Activated T-cell treated with anti-CD3 and anti-CD28 coated beads, Interleukin-2, amount 50 U/mL, for 48 hours (primary cell): ENCODE measurements at places on chromosomes 3 and 15.

- DNase-seq: no peak
These were observed 25.0 kb upstream of the LOXL1 start for GRCh38 chr15:73901126-73901810.

GRCh38 chr15:88504445-88504844 lies 36.9 kb downstream of the MRPS11 start:
- no peak for DNase-seq

GRCh38 chr3:194874783-194875182 lies 189.1 kb downstream of the FAM43A start:
- no peak for DNase-seq

DNA sequence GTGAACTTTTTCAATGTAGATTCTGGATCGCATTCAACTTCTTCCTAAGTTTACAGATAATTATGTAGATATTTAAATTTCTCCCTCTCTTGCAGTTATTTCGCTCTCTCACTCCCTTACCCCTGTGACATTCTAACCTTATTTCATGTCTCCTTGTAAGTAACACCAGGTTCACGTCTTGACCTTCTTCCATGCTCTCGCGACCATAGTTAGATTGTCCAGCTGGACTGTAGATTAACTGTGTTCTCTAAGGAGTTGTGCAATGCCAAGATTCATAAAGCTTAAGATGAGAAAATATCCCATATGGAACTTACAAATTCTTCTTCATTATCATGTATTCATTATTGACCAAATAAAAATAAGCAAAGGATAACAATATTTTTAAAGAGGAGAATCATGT lies 430.5 kb downstream of the GABRG3 start:
- no peak for DNase-seq

DNA sequence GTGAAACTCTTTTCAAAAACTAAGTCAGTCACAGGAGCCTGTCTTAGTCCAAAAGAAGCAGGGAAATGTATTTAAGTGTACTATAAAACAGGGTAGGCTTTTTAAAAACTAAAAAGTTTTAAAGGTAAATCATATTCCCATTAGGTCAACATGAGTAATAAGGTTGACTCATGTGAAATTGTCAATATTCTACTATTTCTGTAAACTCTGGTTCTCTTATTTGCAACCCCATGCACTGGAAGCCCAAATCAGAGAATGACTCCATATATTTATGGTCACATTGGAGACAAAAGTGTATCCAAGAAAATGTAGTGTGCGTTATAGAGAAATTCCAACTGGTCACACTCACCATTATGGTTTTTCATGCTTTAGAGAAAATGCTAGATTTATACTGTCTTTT lies 600.3 kb upstream of the TGFBR2 start:
- DNase-seq: no peak

GRCh38 chr3:50242851-50243542 lies 7.0 kb downstream of the GNAI2 start:
- DNase-seq: peak; percentile 60

DNA sequence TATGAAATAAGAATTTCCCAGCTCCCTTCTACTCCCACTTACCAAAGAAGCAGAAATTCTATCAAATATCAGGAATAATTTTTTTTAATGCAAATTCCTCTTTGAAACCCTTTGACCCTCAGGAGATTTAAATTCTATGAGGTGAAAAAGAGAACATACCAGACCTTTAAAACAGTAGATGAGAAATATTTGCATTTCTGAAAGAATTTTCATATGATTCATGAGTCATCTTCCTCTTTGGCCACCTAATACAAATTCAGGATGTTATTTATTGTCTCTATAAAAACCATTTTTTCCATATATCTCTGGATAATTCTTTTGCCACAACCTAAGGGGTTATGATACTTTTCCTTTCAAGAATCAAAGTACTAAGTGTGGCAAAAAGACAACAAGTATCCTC lies 67.3 kb upstream of the ST3GAL6 start:
- DNase-seq: no peak

DNA sequence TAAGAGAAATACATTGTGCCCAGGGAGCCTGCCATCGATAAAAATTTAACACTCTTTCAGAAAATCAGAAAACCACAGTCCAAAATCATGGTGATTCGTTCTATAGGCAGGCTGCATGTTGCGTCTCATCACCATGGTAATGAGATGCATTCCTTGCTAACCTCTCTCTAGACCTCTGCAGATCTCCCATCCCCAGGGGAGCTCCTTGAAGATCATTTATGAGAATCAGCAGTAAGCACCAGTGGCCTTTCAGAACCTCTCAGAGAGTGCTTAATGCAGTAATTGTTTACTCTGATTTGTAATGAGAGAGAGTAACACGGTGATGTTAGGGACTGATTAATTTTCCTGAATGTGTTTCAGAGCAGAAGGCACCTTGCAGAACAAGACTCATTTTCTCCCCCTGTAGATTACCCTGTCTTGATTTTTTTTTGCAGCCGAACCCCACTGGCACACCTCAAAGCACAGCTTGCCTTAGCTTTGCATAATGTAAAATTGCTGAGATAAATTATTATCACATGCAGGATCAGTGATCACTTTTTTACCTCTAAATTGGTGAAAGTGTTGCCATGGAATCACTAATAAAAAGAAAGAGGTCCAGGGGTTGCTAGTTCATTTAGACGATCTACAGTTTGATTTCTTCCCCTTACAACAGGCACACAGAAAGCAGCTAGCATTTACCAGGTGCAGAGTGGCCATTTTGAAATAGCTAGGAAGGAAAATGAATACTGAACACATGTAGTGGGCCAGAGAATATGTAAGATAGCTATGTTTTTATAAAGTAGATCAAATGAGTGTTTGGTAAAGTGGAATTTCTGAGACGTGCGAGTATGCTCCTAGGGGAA lies 98.9 kb upstream of the CHL1 start:
- no peak for DNase-seq

DNA sequence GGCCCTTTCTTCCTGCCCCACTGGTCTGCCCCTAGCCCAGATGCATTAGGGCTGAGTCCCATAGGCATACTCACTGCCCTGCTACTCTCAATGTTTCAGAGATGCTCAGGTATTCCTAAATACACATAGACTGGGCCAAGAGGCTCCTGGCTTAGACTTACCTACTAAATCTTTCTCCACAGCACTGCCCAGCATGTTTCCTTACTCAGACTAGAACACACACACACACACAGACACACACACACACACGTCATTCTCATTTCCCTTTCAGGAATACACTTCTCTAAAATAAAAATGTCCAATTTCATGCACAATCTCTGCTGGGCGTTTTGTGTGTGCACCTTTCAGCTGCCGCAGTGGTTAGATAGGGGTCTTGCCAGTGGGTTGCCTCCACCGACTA lies 175.7 kb downstream of the FAM43A start:
- no peak for DNase-seq

DNA sequence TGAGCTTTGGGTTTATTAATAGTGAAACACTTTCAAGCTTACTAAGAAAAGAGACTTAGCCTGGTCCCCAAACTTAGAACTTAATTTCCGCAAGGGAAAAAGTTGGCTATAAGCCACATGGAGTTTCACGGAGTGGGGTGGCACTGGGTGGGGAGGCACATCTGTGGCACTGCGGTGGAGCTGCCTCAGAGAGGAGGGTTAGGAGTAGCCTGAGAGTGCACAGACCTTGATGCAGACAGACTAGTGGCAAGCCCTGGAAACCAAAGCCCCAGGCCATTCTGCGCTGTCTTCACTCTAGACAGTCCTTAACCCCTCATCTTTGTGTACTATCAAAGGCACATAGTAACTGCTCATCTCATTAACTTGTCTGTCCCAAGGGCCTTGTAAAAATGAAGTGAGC lies 22.0 kb downstream of the CXCR6 start:
- DNase-seq: no peak

DNA sequence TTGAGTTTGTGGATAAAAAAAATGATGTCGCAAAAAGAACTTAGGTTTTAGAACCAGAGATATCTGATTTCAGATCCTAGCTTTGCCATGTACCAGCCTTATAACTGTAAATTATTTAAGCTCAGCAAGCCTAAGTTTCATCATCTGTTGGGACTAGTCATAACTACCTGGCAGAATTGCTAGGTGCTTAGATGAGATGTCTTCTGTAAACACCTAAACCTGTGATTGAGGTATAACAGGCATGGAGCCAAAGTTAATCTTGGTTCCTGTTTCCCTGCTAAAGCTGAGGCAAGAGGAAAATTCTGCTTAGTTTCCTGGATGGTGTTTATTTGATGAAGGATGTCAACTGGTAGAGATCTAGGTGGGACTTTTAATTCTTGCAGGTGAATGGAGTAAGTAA lies 331.3 kb upstream of the RBMS3 start:
- no peak for DNase-seq

DNA sequence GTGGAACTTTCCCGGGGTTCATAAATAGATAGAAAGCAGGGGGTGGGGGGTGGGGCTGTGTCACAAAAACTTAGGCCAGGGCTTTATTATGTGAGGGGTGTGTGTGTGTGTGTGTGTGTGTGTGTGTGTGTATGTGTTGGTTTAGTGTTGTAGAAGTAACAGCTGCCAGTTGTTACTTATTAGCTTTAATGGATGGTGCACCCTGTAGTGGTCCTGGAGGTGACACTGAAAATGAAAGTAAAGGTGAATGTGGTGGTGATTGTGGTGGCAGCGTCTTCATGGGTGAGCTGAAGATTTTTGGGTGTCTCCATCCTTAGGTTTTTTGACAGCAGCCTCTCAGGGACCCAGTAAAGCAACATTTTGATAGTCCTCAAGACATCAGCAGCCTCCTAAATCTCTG lies 449.9 kb downstream of the PDCD6IP start:
- DNase-seq: no peak

DNA sequence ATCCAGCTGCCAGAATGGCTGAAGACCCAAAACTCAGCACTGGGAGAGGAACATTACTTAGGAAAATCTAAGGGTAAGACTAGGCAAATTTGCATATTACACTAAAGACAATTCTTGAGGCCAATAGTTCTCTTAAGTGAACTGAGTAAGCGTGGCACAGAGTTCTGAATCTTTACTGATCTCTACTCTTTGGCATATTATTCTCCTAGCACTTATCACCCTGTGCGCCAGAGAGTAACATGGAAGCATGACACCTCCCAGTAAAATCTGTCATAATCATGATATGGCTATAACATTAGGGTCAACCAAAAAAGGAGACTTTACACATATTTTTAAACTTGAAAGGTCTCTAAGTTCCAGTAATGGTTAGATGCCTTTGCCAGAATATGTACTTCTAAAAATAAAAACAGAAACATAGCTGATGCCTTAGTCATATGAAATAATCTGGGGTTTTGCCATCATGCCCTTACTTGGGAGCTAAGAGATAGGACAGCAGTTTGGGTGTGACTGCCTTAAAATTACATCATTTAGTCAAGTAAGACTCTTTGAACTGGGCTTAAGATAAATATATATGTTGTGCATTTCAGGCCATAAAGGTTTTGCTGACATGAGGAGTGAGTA lies 290.5 kb downstream of the PLCL2 start:
- no peak for DNase-seq

- peak; percentile 86 for DNase-seq
These were observed at the start of gene CPNE4 for GRCh38 chr3:132034486-132035464. Gene CPNE4 (minus strand): TSS chr3:132035014.

GRCh38 chr3:138043266-138044029 lies 33.5 kb downstream of the CLDN18 start:
- DNase-seq: no peak

- DNase-seq: peak; percentile 92
These were observed 15.3 kb upstream of the FANCD2 start for GRCh38 chr3:10010878-10011465.
